HFF-Myc (cell line): ENCODE measurements at places on chromosomes 1 and 21.

DNA sequence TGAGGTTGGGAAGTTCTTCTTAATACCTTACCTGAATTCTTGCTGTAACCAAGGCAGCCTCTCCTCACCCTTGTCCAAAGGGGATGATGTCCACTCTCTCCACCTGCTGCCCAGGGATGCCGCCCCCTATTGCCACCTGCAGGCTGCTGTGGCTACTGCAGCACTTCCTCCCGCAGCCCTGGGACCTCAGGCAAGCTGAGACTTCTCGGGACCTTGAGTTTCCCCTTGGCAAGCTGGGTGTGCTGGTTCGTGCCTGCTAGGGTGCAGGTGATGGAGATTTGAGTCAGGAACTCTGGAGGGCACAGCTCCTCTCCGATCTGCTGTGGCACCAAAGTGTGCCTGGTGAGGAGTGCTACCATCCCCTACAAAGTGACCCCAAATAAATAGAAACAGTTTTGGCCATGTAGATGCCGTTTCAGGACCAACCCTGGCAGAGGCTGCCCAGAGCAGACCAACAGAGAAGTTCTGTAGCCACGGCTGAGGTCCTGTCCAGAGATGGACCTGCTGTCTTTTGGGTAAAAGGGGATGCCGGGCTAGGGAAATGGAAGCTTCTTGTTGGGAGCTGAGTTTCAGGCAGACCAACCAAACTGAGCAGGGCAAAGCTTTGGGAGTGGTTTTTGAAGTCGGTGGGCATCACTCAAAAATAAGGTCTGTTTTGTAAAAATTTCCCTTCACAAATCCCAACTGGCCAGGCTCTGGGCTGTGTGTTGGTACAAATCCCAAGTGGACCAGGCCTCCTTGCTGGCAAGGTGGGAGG is 31.7 kb downstream of the RUNX3 start:
- no peak for DNase-seq

GRCh38 chr1:12343823-12344487 is 114.1 kb downstream of the VPS13D start:
- DNase-seq: no peak

DNA sequence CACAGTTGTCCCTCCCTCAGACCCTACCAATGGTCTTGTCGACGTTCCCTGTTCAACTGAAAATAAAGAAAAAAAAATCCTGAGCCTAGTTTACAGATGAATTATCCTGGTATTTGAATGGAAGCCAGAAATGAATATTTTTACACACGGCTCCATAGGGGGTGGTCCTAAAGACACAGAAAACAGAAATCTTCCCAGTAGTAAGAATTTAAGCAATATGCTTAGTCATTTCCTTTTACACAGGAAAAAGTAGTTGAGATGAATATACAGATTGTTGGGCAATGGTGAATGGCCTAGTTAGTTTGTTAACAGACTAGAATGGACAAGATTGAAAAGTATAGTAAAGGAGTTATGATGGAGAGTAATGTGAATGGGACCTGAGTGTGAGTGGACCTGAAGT is 67.4 kb downstream of the RGS18 start:
- DNase-seq: peak; percentile 3

GRCh38 chr1:84795213-84795612 is 97.8 kb downstream of the LPAR3 start:
- no peak for DNase-seq

DNA sequence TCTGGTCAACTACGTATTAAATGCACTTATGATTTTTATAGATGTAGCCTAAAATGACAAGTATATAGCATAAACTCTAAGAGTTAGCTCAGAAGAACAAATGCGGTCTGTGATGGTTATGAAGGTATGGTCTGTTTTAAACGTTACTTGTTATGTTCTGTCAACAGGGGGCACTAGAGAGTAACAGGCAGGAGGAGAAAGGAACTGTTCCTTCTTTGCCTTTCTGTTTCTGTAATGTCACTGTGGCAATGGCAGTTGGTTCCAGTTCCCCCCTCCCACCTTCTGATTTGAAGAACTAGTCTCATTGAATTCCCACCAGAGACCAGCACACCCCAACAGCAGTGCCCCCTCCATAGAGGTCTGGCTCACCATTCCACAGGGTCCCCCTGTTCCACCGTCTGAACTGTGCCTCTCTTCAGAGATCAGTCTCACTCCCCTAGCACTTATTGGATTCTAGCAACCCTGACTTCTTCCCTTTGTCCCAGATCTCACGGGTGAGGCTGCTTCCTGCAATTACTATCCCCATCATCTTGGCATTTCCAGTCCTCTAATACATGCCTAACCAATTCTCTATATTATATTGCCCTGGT is 14.0 kb downstream of the KRTAP24-1 start:
- no peak for DNase-seq

DNA sequence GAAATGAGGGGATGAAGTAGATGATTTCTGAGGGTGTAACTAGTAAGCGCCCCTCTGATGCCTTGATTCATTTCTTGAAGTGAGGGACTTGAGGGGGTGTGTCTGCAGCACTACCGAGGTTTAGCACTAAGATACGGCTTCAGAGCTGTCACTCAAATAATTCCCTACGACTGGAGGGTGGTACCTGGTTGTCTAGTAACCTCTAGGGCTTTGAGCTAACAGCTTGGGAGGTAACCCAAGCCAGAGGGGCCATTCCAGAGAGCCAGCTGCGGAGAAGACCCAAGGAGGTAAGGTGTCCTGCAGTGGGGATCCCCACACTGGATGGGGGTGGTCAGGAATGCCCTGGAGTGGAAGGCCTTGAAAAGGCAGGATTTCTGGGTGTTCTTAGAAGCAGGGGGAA is at the start of gene TTC24:
Gene TTC24, plus strand, starts transcription at position 252 of the 400 bp plus-strand sequence. CDS start 1,642 bp downstream, outside the sequence.
- no peak for DNase-seq

DNA sequence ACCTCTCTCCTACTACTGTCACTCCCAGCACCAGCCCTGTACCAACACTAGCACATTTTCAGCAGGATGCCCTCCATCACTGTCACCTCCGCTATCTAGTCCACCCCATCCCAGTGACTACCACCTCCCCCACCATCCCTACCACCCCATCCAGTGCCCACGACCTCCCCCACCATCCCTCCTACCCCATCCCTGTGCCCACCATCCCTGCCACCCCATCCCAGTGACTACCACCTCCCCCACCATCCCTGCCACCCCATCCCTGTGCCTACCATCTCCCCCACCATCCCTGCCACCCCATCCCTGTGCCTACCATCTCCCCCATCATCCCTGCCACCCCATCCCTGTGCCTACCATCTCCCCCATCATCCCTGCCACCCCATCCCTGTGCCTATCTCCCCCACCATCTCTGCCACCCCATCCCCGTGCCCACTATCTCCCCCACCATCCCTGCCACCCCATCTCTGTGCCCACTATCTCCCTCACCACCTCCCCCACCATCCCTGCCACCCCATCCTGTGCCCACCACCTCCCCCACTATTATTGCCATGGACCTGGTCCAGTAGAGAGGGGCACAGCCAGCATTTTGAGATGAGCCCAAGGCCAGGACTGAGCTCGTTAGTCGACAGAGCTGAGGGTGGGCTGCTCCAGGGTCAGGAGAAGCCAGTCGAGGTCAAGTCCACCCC is 45.7 kb downstream of the DISP3 start:
- DNase-seq: no peak

DNA sequence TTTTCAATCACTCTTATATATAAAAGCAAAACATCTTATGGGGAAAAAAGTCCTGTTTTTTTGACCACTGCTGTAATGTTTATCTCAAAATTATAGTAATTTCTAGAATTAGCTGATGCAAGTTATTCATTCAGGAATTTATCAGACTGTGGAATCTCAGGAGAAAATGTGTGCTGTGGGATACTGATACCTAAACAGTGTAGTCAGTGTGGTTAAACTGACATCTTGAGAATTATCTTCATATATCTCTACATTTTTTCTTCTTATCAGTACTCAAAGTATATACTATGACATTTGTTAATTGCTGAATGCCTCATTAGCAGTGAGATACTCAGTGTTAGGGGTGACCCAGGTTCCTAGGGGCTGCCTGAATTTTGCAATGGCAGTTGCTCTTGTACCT is 839.3 kb downstream of the KCNT2 start:
- no peak for DNase-seq

DNA sequence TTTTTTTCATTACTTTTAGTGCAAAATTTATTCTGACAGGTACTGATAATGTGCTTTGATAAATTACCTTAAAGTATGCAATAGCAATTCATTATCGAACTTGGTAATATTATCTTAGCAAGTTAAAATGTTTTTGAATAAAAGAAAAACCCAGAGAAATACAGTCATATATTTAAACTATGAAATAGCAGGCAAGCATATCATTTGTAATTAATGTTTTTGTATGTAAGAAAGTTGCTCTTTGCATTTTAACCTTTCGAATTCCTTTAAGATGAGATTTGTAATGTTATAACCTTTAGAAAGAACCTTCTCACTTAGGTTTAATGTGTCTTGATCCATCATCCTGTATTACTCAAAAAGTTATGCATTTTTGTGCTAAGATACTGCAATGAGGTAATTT is 585.6 kb downstream of the PTBP2 start:
- DNase-seq: no peak

DNA sequence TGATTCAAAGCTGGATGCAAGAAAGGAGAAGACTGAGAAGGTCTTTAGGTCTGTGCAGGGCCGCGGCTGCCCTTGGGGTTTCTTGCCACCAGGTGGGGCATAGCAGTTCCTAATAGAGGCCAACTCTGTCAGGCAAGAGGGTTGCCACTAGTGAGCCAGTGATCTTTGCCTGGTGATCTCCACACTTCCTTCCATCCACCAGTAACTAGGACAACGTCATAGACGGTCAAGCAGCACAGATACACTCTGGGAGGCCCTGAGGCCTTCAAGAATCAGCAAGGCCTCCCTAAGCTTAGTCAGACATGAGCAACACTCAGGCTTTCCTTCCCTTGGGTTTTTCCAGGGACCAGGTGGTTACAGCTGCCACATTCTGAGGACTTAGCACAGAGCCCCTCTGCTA is 32.9 kb upstream of the ATP2B4 start:
- DNase-seq: no peak

GRCh38 chr1:226938903-226939437 is 1.1 kb upstream of the COQ8A start:
- no peak for DNase-seq

DNA sequence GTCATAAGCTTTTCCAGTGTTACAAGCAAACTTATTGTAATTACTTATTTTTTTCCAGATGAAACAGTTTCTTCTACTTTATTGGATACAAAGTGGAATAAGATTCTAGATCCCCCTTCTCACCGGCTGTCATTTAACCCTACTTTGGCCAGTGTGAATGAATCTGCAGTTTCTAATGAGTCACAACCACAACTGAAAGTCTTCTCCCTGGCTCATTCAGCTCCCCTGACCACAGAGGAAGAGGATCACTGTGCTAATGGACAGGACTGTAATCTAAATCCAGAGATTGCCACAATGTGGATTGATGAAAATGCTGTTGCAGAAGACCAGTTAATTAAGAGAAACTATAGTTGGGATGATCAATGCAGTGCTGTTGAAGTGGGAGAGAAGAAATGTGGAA is 95.5 kb downstream of the ZFYVE9 start:
- peak; percentile 21 for DNase-seq

- DNase-seq: no peak
These were observed 293.6 kb downstream of the PLPP3 start for GRCh38 chr1:56285554-56286402.

- DNase-seq: peak; percentile 66
These were observed 6.1 kb upstream of the EPHB2 start for GRCh38 chr1:22704440-22705067.

- DNase-seq: no peak
These were observed 119.0 kb downstream of the HIVEP3 start for GRCh38 chr1:41799723-41800122.

DNA sequence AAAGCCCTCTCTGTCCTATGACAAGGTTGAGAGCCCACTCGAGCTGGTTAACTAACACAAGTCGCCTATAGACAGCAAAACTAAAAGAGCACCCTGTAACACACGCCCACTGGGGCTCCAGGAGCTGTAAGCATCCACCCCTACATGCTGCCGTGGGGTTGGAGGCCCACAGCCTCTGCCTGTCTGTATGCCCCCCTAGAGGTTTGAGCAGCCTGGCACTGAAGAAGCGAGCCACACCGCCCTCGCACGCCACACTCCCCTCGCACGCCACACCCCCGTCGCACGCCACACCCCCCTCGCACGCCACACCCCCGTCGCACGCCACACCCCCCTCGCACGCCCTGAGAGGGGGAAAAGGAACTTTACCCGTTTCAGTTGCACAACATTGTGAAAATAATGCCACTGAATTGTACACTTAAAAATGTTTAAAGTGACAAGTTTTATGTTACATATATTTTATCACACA is 13.2 kb upstream of the HMGCL start:
- DNase-seq: no peak

GRCh38 chr1:228176024-228176395 is 10.4 kb downstream of the IBA57 start:
- DNase-seq: no peak

GRCh38 chr1:72568113-72568512 is 285.8 kb upstream of the NEGR1 start:
- no peak for DNase-seq

GRCh38 chr1:59150577-59151386 is 146.1 kb upstream of the FGGY start:
- DNase-seq: peak; percentile 98

DNA sequence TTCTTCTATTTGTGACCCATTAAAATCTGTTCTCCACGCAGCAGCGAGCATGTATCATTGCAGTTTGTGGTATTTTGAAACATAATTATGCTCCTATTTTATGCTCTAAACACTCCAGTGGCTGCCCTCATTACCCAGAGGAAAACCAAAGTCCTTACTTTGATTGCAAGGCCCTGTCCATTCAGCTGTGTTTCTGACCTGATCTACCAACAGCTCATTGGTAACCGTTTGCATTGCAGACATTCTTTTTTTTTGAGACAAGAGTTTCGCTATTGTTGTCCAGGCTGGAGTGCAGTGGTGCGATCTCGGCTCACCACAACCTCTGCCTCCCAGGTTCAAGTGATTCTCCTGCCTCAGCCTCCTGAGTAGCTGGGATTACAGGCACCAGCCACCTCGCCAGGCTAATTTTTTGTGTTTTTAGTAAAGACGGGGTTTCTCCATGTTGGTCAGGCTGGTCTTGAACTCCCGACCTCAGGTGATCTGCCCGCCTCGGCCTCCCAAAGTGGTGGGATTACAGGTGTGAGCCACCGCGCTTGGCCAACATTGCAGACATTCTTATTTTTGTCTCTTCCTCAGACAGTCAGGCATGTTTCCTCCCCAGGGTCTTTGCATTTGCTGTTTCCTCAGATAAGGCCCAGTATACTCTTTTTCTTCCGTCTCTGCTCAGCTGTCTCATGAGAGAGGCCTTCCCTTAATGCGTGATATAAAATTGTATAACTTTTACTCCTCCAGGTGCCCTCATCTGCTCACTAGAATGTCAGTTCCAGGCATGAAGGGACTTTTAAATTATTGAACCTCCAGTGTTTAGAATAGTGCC is 32.5 kb downstream of the THRAP3 start:
- DNase-seq: no peak

- DNase-seq: peak; percentile 20
These were observed 23.8 kb upstream of the KCNA10 start for GRCh38 chr1:110542725-110543124.
